COLO829 (cell line): ENCODE measurements at places on chromosomes 16 and 17.

DNA sequence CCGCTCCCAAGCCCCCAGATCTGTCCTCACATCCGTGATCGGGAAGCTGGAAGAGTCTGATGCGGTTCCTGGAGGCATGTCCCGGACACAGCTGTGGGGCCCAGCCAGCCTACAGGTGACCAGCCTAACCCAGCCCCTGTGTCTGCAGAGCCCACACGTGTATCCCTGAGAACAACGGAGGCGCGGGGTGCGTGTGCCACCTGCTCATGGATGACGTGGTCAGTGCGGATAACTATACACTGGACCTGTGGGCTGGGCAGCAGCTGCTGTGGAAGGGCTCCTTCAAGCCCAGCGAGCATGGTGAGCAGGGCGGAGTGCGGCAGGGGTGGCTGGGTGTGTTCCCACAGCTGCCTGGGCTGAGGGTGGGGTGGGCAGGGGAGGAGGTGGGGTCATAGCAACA is 30.9 kb downstream of the IL4R start:
- no peak for DNase-seq

GRCh38 chr17:76511668-76512365 is 10.6 kb upstream of the RHBDF2 start:
- DNase-seq: no peak

- DNase-seq: no peak
Measured at GRCh38 chr16:8916541-8917225, 34.5 kb downstream of the LITAFD start.

DNA sequence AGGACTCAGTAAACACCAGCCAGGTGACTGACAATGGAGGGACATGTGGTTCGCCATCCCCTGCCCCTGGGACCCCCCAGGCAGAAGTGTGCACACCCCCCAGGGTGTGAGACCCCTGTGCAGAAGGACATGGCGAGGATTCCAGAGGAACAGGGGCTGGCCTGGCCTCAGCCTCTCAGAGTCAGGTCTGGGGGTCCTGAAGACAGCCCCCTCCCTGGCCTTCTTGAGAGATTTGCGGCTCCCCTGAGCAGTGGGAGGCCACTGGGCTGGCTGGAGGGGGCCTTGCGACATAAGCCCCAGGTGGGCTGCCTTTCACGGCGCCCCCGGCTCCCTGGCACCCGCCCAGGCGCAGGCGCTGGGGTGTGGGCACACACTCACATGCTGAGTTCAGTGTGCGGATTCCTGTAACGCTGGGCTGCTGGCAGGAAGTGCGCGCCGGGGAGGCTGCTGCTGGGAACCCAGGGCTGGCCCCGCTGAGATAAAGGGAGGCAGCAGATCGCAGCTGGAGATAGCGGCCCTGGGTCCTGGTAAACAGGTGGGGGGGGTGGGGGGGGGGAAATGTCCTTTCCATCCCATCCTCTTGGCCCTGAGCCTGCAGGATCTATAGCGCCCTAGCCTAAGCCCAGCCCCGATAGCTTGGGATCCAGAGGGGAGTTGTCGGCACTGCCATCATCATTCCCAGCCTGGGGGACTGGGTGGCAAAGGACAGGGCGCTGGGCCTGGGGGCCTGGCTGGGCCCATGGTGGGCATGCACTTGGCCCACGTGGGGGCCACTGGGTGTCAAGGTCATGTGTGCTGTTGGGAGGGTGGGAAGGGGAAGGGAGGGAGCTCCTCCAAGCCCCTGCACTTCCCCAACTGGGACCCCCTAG is 27.1 kb downstream of the TMEM235 start:
- DNase-seq: no peak

DNA sequence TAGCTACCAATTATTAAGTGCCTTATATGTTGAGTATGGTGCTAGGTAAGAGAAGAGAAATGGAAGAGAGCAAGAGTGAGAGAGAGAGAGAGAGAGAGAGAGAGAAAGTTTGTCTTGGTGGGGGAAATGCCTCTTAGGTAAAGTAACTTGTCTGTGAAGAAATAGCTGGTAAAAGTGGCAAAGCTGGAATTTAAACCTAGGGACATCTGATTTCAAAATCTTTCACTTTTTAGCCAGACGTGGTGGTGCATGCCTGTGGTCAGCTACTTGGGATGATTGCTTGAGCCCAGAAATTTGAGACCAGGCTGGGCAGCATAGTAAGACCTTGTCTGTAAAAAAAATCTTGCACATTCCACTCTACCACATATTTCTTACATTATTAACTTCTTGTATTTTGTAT is 23.0 kb upstream of the CDR2 start:
- DNase-seq: no peak

DNA sequence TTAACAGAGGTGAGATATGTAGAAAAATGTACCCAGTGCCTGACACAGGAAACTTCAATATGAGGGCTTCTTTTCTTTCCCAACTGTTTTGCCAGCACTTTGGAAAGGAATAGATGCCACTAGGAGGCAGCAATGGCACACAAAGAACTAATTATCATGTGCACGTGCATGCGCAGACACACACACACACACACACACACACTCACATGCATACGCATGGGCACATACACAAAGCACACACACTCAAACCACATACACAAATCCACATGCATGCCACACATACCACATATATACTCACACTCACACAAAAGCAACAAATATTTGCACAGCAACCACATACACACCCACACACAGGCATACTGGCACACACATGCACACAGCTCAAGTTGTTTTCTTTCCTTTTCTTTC is 8.8 kb upstream of the CEP112 start:
- DNase-seq: peak; percentile 75

GRCh38 chr17:31296142-31296541 is 897 bp downstream of the OMG start:
- peak; percentile 63 for DNase-seq

GRCh38 chr17:40061609-40062038 is 1.1 kb upstream of the THRA start:
- DNase-seq: no peak

DNA sequence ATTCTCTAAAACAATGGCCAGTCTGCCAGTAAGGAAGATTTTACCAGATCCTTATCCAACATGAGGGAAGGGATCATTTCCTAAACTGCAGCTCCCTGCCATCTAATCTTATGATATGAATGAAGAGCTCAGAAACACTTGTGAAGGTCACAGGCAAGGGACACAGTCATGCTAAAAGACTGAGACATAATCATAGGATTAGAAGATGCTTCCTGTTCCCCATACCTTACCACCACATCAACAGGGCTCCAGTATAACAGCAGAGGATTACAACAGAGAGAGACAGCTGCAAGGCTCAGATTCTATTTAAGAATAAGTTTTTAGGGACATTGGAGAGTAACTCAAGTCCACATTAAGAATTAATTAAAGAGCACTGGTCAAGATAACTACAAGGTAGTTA is 93.3 kb downstream of the BRIP1 start:
- DNase-seq: no peak

DNA sequence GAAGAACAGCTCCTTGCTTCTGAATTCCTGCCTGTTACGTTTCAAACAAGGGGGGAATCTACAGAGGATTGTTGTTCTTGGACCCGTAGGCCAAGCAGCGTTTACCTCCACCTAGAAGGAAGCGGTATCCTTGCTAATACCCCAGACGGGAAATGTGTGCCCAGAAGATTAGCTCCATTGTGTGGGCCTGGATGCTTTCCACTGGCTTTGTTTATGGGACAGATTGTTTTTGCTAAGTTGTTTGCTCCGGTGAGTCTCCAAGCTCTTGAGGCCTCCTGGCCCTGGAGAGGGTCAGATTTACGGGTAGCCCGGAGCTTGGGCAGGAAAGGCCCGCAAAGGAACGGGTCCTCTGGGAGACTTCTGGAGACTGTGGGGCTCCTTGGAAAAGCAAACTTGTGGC is 28.4 kb upstream of the MRTFB start:
- no peak for DNase-seq

- no peak for DNase-seq
Measured at GRCh38 chr17:35242158-35242804, 591 bp upstream of the SLFN5 start.

- no peak for DNase-seq
Measured at GRCh38 chr17:18257268-18257981, 1.1 kb downstream of the FLII start.

DNA sequence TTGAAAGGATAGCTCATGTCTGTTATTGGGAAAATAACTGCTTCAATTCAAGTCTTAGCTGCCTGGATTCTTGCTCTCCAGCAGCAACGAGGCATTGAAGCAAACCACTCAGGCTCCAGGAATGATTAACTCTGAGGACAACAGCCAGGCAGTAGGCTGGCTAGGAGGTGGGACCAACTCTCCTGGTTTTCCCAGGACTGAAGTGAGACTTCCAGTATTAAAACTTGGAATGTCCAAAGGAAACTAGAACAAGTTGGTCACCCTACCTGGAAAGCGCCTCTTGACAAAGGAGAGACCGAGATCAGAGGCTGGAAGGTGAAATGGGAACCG is 100.7 kb downstream of the SALL1 start:
- DNase-seq: no peak

GRCh38 chr17:48593126-48593829 is at the start of gene HOXB5:
Gene HOXB5 (minus strand): TSS chr17:48593779. CDS start chr17:48593682, 97 bp downstream.
- no peak for DNase-seq

DNA sequence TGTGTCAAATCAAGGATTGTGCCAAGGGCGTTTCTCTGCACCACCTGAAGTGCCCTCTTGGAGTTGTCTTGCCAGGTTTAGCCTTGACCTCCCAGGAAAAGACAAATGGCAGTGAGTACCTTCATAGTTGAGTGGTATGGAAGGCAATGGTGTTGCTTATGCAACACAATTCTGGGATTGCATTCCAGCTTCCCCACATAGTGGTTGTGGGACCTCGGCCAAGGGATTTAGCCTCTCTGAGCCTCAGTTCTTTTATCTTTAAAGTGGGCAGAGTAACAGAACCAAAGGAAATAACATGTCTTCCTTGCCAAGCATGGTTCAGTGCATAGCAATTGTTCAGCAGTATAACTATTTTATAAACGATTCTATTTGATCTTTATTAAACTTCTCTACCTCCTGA is 49.4 kb downstream of the CCDC42 start:
- DNase-seq: no peak

GRCh38 chr17:28494445-28495188 is 11.5 kb upstream of the FOXN1 start:
- peak; percentile 82 for DNase-seq
